ENCODE measurements at places on chromosomes 4 and X. TPM values are rescaled to one million over a fixed set of nuclear protein-coding genes. Genes with fewer than 3 reads are reported as not detected.
A peak's percentile ranks its signal among the peaks of the same experiment; 100 is the strongest.

The PCDH18 gene
- 14.6 TPM for total RNA-seq

DNA sequence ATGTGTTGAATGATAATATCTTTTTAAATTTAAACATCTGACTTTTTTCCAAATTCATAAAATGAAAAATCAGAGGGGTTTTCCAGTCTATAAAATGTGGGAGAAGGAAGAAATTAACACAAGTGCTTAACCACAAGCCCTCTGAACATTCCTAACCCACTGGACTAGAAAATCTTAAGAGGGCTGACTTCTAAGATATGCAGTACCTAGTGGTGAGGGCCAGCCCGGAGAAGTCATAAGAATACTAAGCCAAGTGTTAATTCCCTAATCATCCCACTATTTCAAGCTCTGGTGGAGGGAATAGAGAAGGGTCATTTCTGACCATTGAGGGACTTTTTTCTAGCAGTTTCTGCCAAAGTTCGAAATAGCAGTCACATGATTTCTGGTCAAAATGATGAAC is 86.9 kb upstream of the NEIL3 start:
- DNase-seq = no peak

The CETN2 gene
- total RNA-seq = 29.4 TPM

- no peak for DNase-seq
These were observed 67.5 kb downstream of the ABCG2 start for GRCh38 chr4:88090898-88091297.

- no peak for DNase-seq
These were observed 61.6 kb upstream of the SPP1 start for GRCh38 chr4:87913896-87914295.

DNA sequence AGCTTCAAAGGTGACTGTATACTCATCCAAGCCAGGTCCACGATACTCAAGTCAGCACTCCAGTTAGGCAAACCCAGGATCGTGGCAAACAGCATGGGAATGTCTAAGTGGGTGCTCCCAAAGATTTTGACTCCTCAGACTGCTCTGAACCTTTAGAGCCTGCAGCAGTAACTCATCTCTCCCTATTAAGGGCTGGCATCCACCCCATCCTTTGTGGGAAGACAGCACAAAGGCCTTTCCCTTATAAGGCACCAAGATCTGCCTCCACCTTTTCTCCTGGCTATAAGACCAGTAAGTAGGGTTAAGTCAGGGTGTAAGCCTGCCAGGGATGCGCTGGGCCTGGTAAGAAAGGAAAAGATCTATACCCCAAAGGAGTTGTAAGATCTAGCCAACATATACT is 23.6 kb upstream of the SLC25A43 start:
- DNase-seq = no peak

DNA sequence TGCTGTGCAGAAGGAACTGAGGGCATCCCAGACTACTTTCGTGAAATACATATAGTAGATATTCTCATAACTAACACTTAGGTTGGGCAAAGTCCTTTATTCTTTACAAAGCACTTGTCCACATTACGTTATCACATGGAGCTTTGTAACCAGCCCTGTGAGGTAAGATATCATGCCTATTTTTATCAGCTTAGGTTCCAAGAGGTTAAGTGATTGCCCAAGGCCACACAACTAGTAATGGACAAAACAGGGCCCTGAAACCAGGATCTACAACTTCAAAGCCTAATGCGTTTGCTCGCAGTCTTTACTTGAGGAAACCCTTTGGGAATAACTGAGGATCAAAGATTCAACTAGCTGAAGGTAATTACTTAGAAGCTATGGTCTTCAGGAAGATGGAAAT is 261.5 kb downstream of the GPC3 start:
- DNase-seq = no peak

DNA sequence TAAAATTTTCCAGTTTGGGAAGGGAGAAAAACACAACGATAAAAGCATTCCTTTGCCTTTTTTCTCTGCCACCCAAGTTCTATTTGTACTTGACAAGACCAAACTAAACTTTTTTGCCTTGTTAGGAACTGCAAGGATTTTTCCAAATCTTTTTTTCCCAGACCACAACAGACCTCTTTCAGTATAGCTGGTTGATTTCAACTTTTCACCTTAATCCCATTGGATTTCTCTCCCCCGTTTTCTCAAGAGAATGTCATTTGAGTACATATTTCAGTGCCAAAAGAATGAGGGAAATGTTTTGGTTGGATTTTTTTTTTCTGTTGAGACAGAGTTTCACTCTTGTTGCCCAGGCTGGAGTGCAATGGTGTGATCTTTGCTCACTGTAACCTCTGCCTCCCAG is 18.5 kb upstream of the SGMS2 start:
- DNase-seq = peak; percentile 36

DNA sequence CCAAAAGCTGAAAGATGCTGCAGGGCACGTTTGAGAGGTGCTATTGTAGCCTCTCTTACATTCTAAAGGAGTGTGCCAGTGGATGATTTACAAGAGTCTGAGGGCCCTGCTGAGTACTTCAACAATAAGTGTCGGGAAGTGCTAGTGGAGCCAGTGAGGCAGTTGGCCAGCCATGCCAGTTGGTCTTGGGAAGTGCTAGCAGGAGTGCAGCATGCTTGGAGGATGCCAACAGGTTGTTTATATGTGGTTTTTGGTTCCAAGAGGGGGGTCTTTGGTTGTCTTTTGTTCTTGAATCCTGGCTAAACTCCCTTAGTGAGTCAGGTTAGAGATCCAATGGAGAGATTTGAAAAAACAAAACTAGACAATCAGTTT is 335.3 kb downstream of the PABPC4L start:
- peak; percentile 39 for DNase-seq

The CXXC4 gene
- total RNA-seq = 4.6 TPM

DNA sequence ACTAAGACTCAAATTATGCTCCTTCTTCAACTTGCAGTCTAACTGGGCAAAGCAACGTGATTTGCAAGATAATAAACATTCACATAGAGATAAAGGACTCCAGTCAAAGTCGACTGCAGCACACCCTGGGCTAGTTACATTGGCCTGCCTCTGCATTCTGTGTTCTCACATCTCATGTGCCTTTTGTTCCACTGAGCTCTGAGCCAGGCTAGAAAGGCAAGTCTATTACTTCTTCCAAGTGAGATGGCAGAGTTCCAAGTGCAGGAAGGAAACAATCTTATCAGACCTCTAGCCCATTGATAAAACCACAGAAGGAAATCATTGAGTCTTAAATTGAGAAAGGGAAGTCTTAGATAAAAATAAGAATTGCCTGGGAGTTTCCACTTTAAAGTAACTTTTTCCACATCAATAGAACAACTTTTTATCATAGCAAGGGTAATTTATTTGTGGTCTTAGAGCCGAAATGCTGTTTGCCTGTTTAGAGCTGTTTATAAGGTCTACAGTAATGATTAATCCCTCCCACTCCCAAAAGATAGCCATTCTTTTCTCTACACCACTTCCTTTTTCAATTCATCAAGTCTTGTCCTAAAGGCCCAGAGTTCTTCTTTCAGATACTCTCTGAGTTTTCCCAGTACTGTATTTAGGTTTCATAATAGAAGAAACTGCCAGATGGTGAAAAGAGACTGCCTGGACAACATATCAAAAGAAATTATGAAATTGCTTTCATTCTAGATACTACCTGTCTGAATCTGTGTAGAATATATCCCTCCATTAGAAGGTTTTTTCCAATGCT is 200.2 kb downstream of the GUCY2F start:
- DNase-seq = no peak

The MEPE gene
- not detected for total RNA-seq

DNA sequence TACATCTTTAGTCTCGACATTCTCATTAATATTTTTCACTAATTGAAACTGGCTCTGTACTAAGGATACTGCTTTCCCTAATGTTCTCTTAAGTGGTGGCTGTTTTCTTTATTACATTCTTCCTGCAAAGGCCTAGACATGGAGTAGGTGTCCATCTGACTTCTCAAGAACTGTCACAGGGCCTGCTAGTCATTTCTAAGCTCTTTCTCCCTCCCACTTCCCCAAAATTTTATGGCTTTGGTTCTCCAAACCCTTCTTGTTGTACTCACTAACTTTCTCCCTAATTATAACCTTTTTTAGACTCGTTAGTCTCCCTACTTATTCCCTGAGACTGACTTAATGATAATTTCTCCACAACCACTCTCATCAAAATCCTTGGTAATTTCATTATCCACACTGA is 133.3 kb downstream of the SPOCK3 start:
- no peak for DNase-seq

GRCh38 chr4:16896881-16897750 is 1.3 kb downstream of the LDB2 start:
- DNase-seq = no peak

The DMRTC1 gene
- total RNA-seq = not detected

GRCh38 chr4:3062471-3062870 is 11.9 kb downstream of the HTT-AS start:
- DNase-seq = peak; percentile 35

- no peak for DNase-seq
These were observed 4.1 kb downstream of the POF1B start for GRCh38 chrX:85375333-85375738.

The DUSP21 gene
- not detected for total RNA-seq

Data from SJCRH30 (cell line).